Psoas muscle (tissue), 8 donors: ENCODE measurements at places on chromosomes 16 and 17.

- DNase-seq, result no peak
These were observed 28.3 kb downstream of the RTN4RL1 start for GRCh38 chr17:1996800-1997288.

GRCh38 chr16:50711862-50712559 lies 18.6 kb downstream of the NOD2 start:
- peak; percentile 91 for DNase-seq

- DNase-seq, result no peak
These were observed 10.3 kb upstream of the CCL22 start for GRCh38 chr16:57348327-57348726.

DNA sequence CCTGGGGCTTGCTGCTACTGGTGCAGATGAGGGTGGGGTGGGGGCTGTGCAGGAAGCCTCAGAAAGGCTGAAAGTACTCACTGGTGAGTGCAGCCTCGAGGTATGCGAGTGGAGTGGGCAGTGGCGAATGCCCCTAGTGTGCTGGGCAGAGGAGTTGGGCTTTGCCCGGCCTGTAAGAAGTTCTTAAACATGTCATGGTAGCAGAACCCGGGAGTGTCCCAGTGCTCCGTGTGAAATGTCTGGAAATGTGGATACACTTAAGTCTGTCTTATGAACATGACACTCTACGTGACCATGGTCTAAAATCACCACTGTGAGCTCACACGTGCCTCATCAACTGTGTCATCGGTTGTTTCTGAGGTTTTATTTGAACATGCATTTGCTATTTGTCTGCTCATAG lies 1.7 kb downstream of the SMTNL2 start:
- DNase-seq, result peak; percentile 70

GRCh38 chr16:1316033-1316405 lies 6.6 kb downstream of the UBE2I start:
- no peak for DNase-seq

DNA sequence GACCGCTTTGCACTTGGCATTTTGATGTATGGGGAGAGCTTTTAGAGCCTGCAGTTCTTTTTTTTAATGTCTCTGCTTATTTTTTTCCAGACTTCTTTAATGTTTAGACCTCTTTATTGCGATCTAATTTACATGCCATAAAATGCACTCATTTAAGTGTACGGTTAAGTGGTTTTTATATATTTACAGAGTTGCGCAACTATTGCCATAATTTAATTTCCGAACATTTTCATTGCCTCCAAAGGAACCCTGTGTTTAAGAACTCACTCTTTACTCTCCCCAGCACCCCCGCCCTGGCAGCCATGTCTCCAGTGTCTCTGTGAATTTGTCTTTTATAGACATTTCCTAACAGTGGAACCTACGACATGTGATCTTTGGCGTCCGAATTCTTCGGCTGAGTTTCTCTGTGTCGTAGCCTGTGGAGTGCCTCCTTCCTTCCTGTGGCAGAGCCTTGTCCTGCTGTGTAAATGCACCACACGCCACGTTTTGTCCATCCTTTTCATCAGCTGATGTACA lies 24.0 kb downstream of the ZNF750 start:
- no peak for DNase-seq
